ENCODE measurements at places on chromosomes 16 and 17.

- DNase-seq = no peak
Measured at GRCh38 chr16:86018487-86018886, 119.5 kb downstream of the IRF8 start.

DNA sequence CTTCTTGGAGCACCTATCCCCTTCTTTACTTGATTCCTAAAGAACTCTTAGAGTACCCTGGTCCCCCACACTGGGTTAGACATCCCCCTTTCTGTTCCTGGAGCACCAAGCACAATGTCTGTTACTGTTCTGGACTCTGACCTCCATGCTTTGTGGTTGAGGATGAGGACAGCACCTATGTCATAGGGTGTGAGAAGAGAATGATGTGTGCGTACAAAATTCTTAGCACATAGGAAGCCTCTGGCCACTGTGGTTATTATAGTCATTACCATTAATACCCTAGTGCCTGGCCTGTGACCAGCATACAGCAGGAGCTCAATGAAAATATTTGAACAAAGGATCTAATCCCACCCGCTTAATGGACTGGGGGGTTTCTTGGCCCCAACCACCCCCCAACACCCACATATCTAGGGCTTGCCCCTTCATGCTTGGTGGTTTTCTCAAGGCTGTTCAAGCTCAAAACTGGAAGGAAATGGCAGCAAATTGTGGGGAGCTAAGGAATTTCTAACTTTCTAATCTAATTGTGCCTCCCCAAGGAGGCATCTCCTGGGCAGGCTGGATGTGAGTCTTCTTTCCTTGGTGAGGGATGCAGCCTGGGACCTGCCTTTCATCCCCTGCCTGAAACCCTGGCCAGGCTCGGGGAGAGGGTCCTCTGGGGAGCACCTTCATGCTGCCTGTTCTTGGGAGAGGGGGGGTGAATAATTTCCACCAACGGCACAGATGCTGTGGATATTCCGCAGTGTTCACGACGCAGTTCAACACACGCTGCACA, 1.5 kb upstream of the CMIP start:
- DNase-seq = no peak

DNA sequence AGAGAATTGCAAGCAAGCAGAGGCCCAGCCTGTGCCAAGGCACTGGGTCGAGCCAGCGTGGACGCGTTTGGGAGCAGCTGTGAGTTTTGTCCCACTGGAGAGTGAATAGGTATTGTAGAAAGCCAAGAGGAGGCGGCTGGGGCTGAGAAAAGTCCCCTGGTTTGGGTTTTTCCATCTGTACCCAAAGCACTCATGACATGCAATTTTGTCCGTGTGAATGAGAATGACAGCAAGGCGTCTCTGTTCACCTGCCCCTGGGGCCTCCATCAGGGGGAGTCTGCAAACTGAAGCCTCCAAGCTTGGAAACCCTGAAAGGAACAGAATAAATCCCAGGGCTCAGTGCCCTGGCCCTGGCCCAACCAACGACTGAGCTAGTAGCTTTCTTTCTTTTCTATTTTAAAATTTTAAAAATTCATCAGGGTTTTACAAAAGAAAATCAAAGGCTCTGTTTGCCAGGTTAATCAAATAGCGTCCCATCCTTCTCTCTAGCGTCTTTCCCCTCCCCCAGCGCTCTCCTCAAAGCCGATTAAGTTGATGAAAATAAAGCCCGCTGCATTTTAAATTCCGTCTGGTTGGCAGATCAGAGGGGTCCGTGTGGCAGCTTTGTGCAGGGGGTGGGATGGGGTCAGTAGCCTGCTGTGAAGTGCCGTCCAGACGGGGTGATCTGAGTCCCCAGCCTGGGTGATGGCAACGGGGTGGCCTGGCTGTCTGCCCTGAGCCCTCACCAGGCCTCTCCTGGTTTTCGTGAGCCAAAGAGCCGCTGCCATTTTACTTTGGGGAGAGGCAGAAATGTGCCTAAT, 171.0 kb downstream of the KATNIP start:
- no peak for DNase-seq

DNA sequence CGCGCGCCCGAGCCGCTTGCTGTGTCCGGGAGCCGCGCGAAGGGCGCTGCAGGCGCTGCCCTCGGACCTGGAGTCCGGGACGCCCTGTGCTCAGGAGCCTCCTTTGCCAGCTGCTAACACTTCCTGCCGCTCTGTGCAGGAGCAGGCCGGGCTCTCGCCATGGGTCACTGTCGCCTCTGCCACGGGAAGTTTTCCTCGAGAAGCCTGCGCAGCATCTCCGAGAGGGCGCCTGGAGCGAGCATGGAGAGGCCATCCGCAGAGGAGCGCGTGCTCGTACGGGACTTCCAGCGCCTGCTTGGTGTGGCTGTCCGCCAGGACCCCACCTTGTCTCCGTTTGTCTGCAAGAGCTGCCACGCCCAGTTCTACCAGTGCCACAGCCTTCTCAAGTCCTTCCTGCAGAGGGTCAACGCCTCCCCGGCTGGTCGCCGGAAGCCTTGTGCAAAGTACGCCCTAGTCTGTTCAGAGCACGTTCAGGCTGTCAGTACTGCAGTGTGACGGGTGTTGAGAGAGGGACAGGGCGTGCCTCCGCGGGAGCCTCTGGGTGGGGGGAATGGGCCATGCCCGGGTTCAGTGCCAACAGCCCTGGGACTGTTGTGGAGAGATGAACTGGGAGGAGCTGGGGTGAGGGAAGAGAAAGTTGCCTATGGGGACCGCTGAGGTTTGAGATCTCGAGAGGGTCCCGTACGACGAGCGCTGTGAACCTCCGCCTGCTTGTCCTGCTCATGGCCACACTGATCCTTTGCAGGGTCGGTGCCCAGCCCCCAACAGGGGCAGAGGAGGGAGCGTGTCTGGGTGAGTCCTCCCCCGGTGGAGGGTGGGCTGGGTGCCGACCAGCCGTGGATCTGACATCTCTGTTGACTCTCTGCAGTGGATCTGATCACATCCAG, 1.3 kb downstream of the ZNF276 start:
- DNase-seq = no peak

GRCh38 chr16:57639172-57639887, 10.9 kb downstream of the ADGRG1 start:
- no peak for DNase-seq

DNA sequence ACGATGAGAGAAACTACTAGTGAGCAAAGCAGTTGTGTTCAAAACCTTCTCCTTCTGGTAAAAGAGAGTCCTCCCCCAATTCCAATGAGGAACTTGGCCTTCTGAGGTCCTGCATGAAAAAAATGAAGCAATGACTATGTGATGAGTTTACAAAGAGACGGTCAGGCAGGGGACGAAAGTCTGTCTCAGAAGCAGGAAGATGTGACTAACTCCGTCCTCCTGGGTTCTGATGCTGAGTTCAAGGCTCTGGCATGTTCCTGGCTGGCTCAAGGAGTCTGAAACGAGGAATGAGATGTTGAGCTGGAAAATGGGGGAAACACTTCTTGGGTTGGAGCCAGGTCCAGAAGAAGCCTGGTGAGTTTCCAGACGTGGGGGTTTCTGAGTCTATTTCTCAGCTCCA, 129.6 kb downstream of the CPPED1 start:
- DNase-seq = no peak

DNA sequence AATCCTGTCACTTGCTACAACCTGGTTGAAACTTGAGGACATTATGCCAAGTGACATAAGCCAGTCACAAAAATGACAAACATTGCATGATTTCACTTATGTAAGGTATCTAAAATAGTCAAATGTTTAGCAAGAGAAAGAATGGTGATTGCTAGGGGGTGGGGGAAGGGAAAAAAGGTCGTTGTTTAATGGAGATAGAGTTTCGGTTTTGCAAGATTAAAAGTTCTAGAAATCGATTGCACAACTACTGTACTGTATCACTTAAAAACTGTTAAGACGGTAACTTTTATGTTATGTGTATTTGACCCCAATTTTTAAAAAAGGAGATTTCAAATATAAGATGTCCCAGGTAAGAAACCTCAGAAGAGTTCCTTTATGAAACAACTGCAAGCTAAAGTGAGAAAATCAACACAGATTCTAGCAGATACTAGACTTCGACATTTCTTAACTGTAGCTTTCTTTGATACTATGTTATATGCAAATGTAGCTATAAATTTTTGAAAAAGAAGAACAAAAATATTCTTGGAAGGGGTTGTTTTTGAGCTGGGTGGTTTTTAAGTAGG, 5.9 kb downstream of the MEOX1 start:
- DNase-seq = no peak

All from renal cortex interstitium (tissue), 15 donors.